ENCODE measurements at places on chromosomes 7 and 10.

DNA sequence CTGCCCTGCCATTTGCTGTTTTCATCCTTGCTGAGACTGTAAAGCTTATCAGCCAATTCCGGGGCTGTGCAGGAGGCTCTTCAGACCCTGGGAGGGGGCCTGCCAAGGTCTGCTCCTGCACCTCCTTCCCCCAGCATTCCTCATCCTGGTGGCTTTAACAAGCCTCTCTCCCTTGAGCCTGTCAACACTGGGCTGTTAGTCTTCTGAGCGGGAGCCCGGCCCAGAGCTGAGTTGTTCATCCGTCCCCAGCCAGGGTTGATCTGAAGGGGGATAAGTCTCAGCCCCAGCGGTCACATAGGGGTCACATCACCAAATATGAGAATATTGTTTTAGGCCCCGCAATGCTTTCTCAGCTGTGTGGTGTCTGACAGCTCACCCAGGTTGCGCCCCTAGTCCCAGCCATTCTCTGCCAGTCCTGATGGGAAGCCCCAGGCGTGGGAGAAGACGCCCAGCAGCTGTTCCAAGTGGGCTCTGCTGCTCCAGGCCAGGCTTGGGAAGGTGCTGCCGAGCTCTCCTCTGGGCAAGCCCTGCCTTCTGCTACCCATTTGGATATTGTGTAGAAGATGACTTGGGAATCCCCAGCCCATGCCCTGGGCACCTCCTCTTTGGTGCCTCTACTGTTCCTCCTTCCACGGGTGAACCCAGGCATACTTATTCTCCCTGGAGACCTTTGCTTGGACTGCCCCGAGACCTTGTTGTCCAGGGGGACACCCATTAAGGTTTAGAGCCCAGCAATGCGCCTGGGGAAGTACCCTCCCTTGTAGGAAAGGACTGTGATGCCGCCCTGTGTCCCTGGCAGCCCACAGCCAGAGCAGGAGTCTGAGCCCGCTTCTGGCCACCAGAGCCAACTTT lies 23.5 kb upstream of the TRIM8 start:
- no peak for DNase-seq

GRCh38 chr7:16881844-16882243 lies at the start of gene AGR3:
AGR3 (minus strand) TSS chr7:16881983; CDS start chr7:16878618, 3,365 bp downstream.
- DNase-seq, result no peak

DNA sequence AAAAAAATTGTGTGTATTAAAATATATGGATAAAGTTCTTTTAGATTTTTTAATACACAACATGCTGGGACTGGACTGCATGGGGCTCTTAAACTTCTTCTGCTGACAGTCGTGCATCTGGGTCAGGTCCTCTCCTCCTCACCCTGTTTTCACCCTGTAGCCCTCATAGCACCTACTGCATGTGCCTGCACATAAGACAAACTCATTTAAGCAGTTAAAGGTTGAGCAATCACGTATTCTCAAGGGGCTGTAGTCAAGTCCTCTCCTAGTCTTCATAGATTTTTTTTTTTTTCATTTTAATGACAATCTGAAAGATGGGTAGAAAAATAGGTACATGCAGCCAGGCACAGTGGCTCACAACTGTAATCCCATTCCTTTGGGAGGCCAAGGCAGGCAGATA lies 23.6 kb upstream of the PDCD4 start:
- DNase-seq, result no peak

DNA sequence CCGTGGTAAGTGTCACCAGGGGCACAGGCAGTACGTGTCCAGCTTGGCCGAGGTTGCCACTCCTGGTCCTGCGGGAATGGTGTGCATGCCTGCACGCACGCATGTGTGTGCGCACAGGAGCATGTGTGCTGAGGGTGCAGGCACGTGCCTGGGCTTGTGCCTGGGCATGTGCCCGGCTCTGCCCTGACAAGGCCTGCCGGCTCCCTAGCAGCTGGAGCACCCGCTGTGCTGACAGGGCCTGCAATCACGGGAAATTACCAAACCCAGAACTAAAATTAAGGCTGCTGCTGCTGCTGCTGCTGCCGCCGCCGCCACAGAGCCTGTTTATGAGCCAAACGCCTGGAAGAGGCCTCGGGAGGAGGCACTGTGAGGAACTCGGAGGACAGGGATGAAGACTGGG lies 28.7 kb downstream of the GHRHR start:
- DNase-seq, result no peak

GRCh38 chr7:5767066-5767465 lies 14.4 kb downstream of the RNF216 start:
- no peak for DNase-seq

DNA sequence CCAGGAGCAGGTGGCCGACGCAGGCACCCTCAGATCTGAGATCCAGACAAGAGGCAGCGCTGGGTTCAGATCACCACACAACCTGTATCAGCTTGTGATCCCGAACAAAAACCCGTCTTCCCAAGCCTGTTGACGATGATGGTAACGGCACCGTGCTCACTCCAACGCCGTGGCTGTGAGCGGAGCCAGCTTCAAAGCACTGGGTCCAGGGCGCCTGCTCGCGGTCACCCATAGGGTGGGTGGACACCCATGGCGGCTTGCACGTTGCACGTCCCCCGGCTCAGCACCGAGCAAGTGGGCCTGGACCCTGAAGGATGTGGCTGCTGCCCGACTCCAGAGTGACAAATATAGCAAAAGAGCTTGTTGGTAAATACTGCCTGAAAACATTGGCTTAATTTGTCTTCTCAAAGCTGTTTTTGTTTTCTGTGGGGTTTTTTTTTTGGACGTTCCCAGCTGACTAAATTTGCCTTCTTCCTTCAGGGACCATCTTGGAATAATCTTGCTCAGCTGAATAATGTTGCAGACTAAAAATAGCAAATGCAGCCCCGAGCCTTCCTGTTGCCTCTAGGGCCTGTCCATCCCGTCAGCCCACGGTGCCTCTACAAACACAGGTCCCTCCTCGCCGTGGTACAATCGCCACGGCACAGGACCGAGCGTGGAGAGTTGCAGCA lies 41.0 kb downstream of the FOXK1 start:
- DNase-seq, result no peak

DNA sequence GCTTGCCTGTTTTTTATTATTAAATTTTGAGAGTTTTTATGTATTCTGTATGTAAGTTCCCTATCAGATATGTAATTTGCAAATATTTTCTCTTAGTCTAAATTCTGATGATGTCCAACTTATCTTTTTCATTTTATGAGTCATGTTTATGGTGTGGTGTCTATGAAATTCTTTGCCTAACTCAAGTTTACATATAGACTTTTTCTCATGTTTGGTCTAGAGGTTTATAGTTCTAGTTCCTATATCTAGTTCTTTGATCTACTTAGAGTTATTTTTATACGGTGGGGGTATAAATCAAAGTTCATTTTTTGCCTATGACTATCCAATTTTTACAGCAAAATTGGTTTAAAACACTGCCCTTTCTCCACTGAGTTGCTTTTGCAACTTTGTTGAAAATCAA lies 26.3 kb upstream of the CCDC7 start:
- no peak for DNase-seq

DNA sequence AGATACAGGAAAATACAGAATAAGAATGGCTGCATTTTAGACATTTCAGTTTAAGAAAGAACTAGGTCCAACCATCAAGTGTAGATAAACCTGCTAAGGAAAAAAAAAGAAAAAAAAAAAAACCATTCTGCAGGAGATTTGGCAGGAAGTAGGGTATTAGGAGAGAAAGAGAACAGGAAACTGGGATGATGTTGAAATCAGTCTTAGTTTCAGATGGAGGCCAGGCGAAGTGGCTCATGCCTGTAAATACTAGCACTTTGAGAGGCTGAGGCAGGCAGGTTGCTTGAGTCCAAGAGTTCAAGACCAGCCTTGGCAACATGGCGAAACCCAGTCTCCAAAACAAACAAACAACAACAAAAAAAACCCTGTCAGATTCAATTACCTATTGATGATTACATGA lies 120.2 kb downstream of the RAB11FIP2 start:
- no peak for DNase-seq

GRCh38 chr10:5987747-5988146 lies 10.4 kb upstream of the IL15RA start:
- peak; percentile 84 for DNase-seq

- no peak for DNase-seq
Measured at GRCh38 chr7:84013616-84014240, 180.9 kb downstream of the SEMA3A start.

GRCh38 chr7:2416063-2416462 lies 12.7 kb downstream of the CHST12 start:
- no peak for DNase-seq

GRCh38 chr10:123967626-123968243 lies 76.1 kb upstream of the CPXM2 start:
- peak; percentile 89 for DNase-seq

GRCh38 chr7:92340016-92340415 lies 94.2 kb downstream of the ANKIB1 start:
- no peak for DNase-seq

GRCh38 chr7:137846827-137847567 lies at the start of gene DGKI:
DGKI (minus strand) TSS chr7:137846974.
- DNase-seq, result no peak

GRCh38 chr7:40747856-40748255 lies 613.1 kb downstream of the SUGCT start:
- DNase-seq, result no peak

GRCh38 chr7:69219381-69219780 lies 378.9 kb upstream of the AUTS2 start:
- peak; percentile 9 for DNase-seq

GRCh38 chr7:157645539-157645938 lies 308.7 kb downstream of the DNAJB6 start:
- no peak for DNase-seq

GRCh38 chr10:110783509-110784107 lies 88.1 kb upstream of the PDCD4 start:
- no peak for DNase-seq

DNA sequence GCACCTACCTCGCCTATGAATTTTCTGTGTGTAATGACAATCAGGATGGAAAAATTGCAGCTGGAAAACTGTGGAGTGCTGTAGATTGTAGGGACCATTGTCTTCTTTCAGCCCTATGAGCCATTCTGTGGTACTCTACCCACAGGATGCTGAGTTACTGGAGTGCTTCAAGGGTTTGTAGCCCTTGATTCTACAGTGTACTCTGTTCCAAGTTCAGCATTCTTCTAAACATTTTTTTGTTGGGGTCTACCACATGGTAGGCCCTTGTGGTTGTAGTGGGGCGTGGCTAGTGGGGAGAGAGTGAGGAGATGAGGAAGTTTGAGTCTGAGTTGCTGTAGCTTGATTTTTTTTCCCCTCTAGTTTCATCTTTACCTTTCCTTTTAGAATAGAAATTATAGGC lies 33.5 kb downstream of the REEP3 start:
- DNase-seq, result no peak

- no peak for DNase-seq
Measured at GRCh38 chr10:22043327-22043633, 39.8 kb upstream of the DNAJC1 start.

- no peak for DNase-seq
Measured at GRCh38 chr10:24318517-24318916, 109.6 kb downstream of the KIAA1217 start.

GRCh38 chr10:122490786-122491680 lies 29.7 kb downstream of the HTRA1 start:
- DNase-seq, result no peak

GRCh38 chr7:26397332-26397731 lies 105.7 kb downstream of the SNX10 start:
- DNase-seq, result no peak

DNA sequence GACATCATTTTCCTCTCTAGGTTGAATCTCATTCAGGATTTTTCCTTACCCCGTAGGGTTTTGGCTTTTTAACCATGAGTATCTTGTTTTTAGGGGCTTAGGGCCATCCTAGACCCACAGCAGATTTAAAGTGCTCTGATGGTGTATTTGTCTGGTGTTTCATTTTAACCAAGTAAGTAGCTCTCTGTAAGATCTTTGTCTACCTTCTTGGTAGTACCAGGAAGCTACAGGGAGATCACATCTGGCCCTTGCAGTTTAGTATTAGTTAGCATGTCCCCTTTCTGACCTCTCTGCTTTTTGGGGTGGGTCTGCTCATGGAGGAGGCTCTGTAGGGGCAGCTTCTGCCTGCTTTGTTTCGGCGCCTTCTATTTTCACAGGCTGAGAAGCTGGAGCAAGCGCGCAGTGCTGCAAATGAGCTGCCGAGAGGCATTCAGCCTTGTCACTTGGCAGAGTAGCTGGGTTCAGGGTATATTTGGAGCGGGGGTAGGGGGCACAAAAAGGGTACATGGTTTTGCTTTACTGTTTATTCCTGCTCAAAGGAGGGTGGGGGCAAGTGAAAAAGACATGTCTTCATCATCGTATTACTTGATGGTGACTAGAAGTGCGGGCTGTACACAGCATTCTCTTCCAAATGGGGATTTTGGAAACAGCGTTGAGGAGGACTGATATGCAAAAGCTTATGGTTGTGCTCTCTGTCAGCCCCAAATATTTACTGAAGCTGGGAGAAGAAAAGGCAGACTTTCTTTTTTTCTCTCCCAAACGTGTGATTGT lies 146.3 kb downstream of the CELF2 start:
- DNase-seq, result no peak
